ENCODE measurements at places on chromosomes 1 and 21. TPM values are rescaled to one million over a fixed set of nuclear protein-coding genes. Genes with fewer than 3 reads are reported as not detected.

The BMP8B gene
- total RNA-seq: 0.91 TPM

The LRRC38 gene
- not detected for total RNA-seq

The GADD45A gene
- 47.7 TPM for total RNA-seq

The GCSAML gene
- total RNA-seq: not detected

The GBP3 gene
- total RNA-seq: not detected

The FRRS1 gene
- 8.6 TPM for total RNA-seq

The OVAAL gene
- not detected for total RNA-seq

The KRTAP13-2 gene
- total RNA-seq: not detected

The SIPA1L2 gene
- total RNA-seq: 37.6 TPM

The PODN gene
- total RNA-seq: 0.38 TPM

The NR1I3 gene
- not detected for total RNA-seq

The FNDC5 gene
- total RNA-seq: 6.3 TPM

The GBP4 gene
- not detected for total RNA-seq

The KLHDC9 gene
- total RNA-seq: 14.7 TPM

The CSMD2 gene
- 0.38 TPM for total RNA-seq

The COL8A2 gene
- total RNA-seq: 0.18 TPM

The ST6GALNAC3 gene
- 17.5 TPM for total RNA-seq

The ATP5PB gene
- 212 TPM for total RNA-seq

The UBXN10 gene
- 2.8 TPM for total RNA-seq

The PPIE gene
- 51.7 TPM for total RNA-seq

The KPRP gene
- total RNA-seq: not detected

The RAD54L gene
- total RNA-seq: 17.3 TPM

The KRTAP12-2 gene
- total RNA-seq: not detected

The LCE2A gene
- not detected for total RNA-seq

The CFAP107 gene
- total RNA-seq: 2.8 TPM

The NT5C1A gene
- total RNA-seq: not detected

The AK5 gene
- 4.0 TPM for total RNA-seq

The GJA9 gene
- not detected for total RNA-seq

The IVL gene
- not detected for total RNA-seq

The S100A1 gene
- not detected for total RNA-seq

The C1orf141 gene
- not detected for total RNA-seq

The OSBPL9 gene
- 133 TPM for total RNA-seq

The EXO1 gene
- total RNA-seq: 16.2 TPM

The LINGO4 gene
- not detected for total RNA-seq

The INSRR gene
- not detected for total RNA-seq

The CAPN8 gene
- 2.2 TPM for total RNA-seq

The SELL gene
- 0.69 TPM for total RNA-seq

The RHBDL2 gene
- total RNA-seq: not detected

The ARHGAP29 gene
- total RNA-seq: 15.2 TPM

The NME7 gene
- 39.4 TPM for total RNA-seq

The OR2L8 gene
- total RNA-seq: not detected

The CXADR gene
- 65.9 TPM for total RNA-seq
